Adrenal gland (tissue), 19 donors: ENCODE measurements at places on chromosomes 16 and 17.

DNA sequence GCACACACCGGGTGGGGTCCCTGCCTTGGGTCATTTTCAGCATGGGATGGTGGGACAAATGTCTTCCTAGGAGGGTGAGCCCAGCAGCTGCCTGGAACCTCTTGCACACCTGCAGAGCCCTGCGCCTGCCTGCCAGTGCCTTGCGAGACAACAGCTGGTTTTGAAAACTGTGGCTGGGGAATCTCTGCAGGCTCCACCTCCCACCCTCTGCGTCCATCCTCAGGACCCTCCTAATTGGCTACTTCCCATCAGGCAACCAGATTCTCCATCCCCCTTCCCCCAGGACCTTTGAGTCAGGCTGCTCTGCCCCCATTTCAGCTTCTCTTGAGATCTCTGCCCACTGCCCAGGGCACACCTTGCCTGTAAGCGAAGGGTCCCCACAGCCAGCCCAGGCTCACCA lies 26.6 kb downstream of the PEMT start:
- DNase-seq = no peak
- H3K36me3 ChIP-seq = no peaks in the 10 kb centered on the region
- H3K4me1 ChIP-seq = peaks cover 11% of the 10 kb centered on the region
- no peaks in the 10 kb centered on the region for H3K27me3 ChIP-seq
- H3K4me3 ChIP-seq = no peak overlapping the region

GRCh38 chr17:17128476-17129075 lies 77.6 kb downstream of the PLD6 start:
- H3K27me3 ChIP-seq = no peaks in the 10 kb centered on the region
- H3K4me1 ChIP-seq = peaks cover 9% of the 10 kb centered on the region
- DNase-seq = no peak
- H3K36me3 ChIP-seq = peaks cover 50% of the 10 kb centered on the region

DNA sequence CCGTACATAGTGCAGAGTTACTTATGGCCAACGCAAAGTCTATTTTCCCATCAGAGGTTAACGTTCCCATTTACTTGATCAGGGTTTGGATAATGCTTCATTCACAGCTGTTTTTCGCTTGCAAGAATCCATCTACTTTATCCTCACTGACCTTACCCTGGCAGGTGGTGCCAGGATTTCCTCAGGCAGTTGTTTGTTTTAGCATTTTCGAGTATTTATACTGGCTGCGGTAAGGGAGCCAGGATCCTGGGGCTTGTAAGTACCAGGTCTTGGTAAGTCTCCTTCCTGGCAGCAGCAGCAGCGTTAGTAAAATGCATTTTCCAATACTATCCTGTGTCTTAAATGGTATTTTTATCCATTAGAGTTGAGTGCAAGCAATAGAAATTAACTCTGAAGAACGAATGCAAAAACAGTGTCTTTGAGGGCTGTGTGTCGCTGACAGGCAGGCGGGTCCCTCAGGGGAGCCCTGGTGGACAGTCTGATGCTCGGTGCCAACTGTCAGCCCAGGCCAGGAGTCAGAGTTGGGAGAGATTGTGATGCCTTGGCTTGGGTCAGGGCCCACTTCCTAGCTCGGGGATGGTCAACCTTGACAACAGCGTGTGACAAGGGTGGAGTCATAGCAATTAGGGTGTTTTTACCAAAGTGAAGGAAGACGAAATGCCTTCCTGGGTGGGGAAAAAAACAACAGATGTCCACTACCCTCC lies 92.4 kb upstream of the HSBP1 start:
- no peaks in the 10 kb centered on the region for H3K27me3 ChIP-seq
- no peak for DNase-seq
- no peak overlapping the region for H3K4me3 ChIP-seq
- H3K4me1 ChIP-seq = no peaks in the 10 kb centered on the region
- no peaks in the 10 kb centered on the region for H3K36me3 ChIP-seq
- H3K27ac ChIP-seq = no peak overlapping the region

DNA sequence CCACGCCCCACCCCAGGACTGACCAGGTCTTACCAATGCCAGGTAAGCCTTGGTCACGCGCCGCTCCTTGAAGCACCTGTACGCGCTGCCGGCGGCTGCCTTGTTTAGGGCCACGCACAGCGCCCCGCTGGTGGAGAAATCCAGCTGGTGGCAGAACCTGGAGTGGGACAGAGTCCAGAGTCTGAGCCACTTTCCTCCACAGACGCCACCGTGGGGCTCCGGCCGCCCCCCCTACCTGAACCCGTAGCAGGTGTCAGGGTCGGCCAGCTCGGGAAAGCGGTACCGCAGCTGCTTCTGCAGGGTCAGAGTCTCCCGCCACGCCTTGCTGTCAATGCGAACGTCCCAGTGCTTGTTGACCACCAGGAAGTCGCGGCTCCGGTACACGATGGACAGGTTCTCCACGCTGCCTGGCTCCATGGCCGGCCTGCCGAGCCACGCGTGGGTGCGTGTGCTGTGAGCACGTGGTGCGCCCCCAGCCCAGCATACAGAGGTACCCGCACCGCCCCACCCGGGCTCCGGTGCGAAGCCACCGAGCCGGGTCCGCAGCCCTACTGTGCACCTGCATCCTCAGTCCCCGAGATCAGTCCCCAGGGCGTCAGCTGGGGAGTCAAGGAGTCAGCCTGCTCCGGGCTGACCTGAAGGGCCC lies 737 bp downstream of the RPUSD1 start:
- H3K4me3 ChIP-seq = peak overlapping the region; percentile 56
- no peak for DNase-seq
- H3K27me3 ChIP-seq = peaks cover 1% of the 10 kb centered on the region
- no peak overlapping the region for H3K27ac ChIP-seq
- H3K4me1 ChIP-seq = peaks cover 22% of the 10 kb centered on the region
- H3K36me3 ChIP-seq = no peaks in the 10 kb centered on the region

DNA sequence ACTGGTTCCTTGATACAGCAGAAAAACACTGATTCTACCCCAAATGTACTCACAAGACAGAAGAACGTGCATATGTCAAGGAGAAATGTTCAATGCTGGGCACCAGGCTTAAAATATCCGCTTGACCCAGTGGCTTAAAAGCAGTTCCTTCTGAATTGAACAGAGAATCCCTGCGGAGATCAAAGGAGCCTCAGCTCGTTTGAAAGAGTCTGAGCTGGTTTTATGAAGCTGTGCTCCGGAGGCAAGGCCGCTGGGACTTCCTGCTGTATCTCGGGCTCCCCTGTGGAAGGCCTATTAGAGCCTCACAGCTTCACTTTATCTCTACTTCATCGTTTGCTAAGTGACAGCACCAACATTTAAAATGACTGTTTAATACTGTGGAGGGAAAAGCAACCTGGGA lies 2.2 kb downstream of the LMF1 start:
- no peaks in the 10 kb centered on the region for H3K36me3 ChIP-seq
- H3K4me1 ChIP-seq = peaks cover 9% of the 10 kb centered on the region
- no peak for DNase-seq
- H3K27ac ChIP-seq = no peak overlapping the region
- no peak overlapping the region for H3K4me3 ChIP-seq

- DNase-seq = no peak
- H3K4me1 ChIP-seq = peaks cover 4% of the 10 kb centered on the region
- no peaks in the 10 kb centered on the region for H3K36me3 ChIP-seq
- H3K27ac ChIP-seq = no peak overlapping the region
Measured at GRCh38 chr16:19846436-19846835, 38.2 kb downstream of the GPRC5B start.

DNA sequence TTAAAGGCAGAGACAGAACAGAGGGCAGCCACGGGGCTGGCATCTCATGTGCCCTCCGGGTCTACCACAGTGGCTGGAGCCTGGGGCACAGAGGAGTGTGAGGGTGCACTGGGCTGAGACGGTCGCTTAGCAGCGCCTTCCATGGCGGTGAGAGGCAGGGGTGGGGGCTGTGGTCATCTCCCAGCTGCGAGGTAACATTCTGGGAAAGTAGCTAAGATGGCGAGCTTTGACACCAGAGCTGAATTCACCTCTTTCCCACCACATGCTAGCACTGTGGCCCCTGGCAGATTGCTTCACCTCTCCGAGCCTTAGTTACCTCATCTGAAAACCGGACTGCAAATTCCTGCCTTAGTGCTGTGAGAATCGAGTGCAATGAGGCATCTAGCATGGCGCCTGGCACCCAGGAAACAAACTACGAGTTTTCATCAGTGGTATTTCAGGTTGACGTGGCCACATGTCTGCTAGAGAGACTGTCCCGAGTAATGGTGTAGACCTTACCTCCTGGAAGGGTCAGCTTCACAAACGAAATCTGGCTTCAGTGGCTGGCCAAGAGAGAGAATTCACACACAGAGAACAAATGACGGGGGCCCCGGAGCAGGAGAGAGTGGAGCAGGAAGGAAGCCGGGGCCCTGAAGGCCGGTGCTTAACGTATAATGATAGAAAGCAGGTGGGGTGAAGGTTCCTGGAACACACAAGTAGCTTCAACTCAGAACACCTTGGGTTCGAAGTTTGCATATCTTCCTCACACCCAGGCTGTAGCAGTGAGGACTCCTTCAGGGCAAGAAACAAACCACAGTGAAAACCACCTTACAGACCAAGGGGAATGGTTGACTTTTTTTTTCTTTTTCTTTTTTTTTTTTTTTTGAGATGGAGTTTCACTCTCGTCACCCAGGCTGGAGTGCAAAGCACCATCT lies 63.9 kb upstream of the RPH3AL start:
- no peaks in the 10 kb centered on the region for H3K27me3 ChIP-seq
- H3K4me3 ChIP-seq = no peak overlapping the region
- no peak overlapping the region for H3K27ac ChIP-seq

- peaks cover 28% of the 10 kb centered on the region for H3K4me1 ChIP-seq
- H3K4me3 ChIP-seq = no peak overlapping the region
- no peaks in the 10 kb centered on the region for H3K36me3 ChIP-seq
Measured at GRCh38 chr16:66926171-66926947, 1.0 kb upstream of the RRAD start.

- H3K4me1 ChIP-seq = no peaks in the 10 kb centered on the region
- no peak for DNase-seq
- H3K27ac ChIP-seq = no peak overlapping the region
- no peaks in the 10 kb centered on the region for H3K27me3 ChIP-seq
- H3K36me3 ChIP-seq = no peaks in the 10 kb centered on the region
- H3K4me3 ChIP-seq = no peak overlapping the region
Measured at GRCh38 chr17:42060231-42060630, 9.8 kb upstream of the C17orf113 start.

DNA sequence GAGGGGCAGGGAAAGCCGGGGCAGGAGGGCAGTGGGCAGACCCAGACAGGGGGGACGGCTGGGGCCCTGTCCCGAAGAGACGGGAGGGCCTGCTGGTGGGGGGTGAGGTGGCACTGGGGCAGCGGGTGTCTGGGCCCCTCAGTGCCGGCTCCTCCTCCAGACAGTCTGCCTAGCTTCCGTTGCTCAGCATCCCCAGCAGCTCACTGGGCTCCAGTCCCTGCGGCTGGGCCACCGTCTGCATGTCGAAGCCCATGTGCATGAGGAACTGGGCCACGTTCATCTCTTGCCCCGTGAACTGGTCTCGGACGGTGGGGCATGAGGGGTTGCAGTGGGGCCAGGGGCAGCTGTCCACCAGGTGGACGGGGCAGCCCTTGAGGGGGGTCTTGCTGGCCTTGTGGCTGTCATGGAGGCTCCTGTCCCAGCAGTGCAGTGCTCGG lies 5.8 kb upstream of the MYADML2 start:
- no peak overlapping the region for H3K4me3 ChIP-seq
- H3K4me1 ChIP-seq = no peaks in the 10 kb centered on the region
- no peaks in the 10 kb centered on the region for H3K27me3 ChIP-seq
- DNase-seq = no peak
- no peak overlapping the region for H3K27ac ChIP-seq
- H3K36me3 ChIP-seq = no peaks in the 10 kb centered on the region

- H3K4me3 ChIP-seq = no peak overlapping the region
- H3K27me3 ChIP-seq = peaks cover 8% of the 10 kb centered on the region
- H3K36me3 ChIP-seq = no peaks in the 10 kb centered on the region
- no peaks in the 10 kb centered on the region for H3K4me1 ChIP-seq
- H3K27ac ChIP-seq = no peak overlapping the region
- no peak for DNase-seq
Measured at GRCh38 chr16:1006781-1007180, 25.2 kb downstream of the SOX8 start.

GRCh38 chr16:85206472-85207356 lies 94.4 kb upstream of the CIBAR2 start:
- peaks cover 68% of the 10 kb centered on the region for H3K4me1 ChIP-seq
- peak; percentile 83 for DNase-seq
- H3K36me3 ChIP-seq = no peaks in the 10 kb centered on the region
- no peak overlapping the region for H3K4me3 ChIP-seq
- peak overlapping the region; percentile 82 for H3K27ac ChIP-seq

DNA sequence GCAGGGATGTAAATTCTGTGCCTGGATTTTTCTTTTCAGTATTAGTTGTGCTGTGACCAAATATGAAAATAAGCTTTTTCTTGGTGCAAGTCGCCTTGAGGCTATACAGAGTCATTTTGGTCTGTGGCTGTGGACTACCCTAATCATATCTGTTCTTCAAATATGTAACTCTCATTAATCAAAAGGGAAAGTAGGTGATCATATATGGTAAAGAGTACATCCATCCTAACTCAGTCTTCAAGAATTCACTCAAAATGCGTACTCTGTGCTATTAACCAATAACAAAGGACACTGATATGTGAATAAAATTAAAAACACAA lies 2.6 kb downstream of the CPD start:
- H3K4me1 ChIP-seq = peaks cover 13% of the 10 kb centered on the region
- no peaks in the 10 kb centered on the region for H3K27me3 ChIP-seq
- H3K27ac ChIP-seq = no peak overlapping the region
- no peak overlapping the region for H3K4me3 ChIP-seq
- peaks cover 7% of the 10 kb centered on the region for H3K36me3 ChIP-seq

DNA sequence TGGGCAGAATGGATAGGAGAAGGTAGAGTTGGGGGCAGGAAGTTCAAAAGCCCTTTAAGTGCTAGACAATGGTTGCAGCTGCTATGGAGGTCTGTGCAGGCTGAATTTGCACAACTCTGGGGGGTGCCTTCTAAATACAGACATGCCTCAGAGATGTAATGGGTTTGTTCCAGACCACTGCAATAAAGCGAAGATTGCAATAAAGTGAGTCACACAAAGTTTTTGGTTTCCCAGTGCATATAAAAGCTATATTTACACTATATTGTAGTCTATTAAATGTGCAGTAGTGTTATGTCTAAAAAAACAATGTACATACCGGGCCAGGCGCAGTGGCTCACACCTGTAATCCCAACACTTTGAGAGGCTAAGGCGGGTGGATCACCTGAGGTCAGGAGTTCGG lies 60.5 kb upstream of the MYOCD start:
- no peaks in the 10 kb centered on the region for H3K27me3 ChIP-seq
- no peak overlapping the region for H3K27ac ChIP-seq
- H3K4me1 ChIP-seq = no peaks in the 10 kb centered on the region
- no peak overlapping the region for H3K4me3 ChIP-seq
- DNase-seq = no peak
- H3K36me3 ChIP-seq = no peaks in the 10 kb centered on the region
